ENCODE measurements at places on chromosomes 2 and 18.

GRCh38 chr2:132941296-132942020 is 271.5 kb upstream of the LYPD1 start:
- DNase-seq: no peak

GRCh38 chr2:170716851-170717598 is 1.9 kb downstream of the SP5 start:
- DNase-seq: no peak

DNA sequence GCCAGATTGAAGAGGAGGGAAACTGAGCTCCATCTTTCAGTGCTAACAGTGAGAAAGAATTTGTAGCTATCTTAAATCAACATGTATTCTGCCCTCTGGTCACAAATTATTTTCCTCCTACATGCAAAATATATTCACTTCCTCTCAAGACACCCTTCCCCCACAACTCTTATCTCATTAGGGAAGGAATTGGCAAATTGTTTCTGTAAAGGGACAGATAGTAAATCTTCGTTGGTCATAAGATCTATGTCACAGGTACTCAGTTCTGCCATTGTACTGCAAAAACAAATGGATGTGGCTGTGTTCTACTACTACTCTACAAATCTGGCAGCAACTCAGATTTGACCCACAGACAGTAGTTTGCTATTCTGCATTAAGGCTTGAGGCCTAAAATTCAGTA is 53.0 kb upstream of the CYP20A1 start:
- no peak for DNase-seq

- no peak for DNase-seq
These were observed 12.3 kb upstream of the SP100 start for GRCh38 chr2:230403746-230404145.

DNA sequence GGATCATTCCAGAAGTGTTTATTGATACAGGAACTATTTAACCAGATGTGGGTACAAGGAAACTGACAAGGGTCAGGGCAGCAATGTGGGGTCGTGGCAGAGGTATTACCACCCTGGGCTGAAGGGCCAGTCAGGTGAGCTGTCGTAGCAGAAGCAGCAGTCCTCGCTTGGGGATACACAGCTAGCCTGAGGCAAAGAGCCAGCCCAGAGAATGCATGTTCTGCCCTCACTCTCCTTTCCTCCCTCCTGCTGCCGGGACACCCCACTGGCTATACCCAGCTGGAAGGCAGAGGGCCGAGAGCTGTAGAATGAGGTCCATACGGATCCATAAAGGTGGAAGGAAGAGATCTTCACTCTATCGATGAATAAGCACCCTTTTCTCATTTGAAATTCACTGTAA is 32.2 kb upstream of the GBX2 start:
- DNase-seq: no peak

- DNase-seq: no peak
These were observed 131.2 kb downstream of the THADA start for GRCh38 chr2:43464590-43464989.
